ENCODE measurements at places on chromosomes 3 and 15.

GRCh38 chr3:64049832-64050231, 26.5 kb upstream of the PSMD6 start:
- no peak for DNase-seq

GRCh38 chr3:189311521-189311920, 139.8 kb downstream of the TPRG1 start:
- no peak for DNase-seq

- DNase-seq: no peak
Observed at GRCh38 chr15:56484287-56484686, 19.4 kb upstream of the MNS1 start.

GRCh38 chr15:96347181-96348111, 16.9 kb downstream of the NR2F2 start:
- DNase-seq: no peak

DNA sequence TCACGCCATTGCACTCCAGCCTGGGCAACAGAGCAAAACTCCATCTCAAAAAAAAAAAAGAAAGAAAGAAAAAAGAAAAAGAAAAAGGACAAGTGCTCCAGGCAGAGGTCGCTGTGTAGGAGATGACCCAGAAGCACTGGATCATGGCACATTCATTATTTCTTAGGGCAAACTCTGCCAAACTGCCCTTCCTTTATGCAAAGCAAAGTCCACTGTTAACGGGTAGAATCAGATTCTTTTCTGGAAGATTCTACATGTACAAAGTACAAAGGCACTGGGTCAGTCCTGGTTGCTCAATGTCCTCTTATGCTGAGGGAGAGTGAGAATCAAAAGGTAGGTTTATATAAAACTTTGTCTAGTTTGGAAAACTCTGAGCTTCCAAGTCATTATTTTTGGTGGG, 144.9 kb downstream of the FEZF2 start:
- no peak for DNase-seq

GRCh38 chr3:129595544-129596193, 10.8 kb downstream of the PLXND1 start:
- DNase-seq: no peak

DNA sequence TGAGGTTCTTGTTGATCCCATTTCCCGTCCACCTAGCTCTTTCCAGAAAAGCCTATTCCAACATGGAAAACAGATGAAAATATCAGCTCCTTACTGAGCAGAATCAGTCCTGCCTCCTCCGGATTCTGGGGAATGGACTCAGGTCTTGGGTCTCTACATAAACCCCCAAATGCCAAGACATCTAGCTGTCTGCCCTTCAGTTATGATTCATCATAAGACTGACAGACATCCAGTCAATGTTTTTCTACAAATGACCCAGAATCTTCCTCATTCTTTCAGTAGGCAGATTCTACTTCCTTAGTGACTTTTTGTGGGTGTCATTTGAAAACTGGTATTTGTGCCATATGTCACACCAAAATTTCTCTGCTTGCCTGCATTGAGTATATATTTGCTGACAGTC, 103.0 kb upstream of the TGFBR2 start:
- no peak for DNase-seq

- no peak for DNase-seq
Observed at GRCh38 chr15:77529394-77530159, 103.1 kb downstream of the LINGO1 start.

DNA sequence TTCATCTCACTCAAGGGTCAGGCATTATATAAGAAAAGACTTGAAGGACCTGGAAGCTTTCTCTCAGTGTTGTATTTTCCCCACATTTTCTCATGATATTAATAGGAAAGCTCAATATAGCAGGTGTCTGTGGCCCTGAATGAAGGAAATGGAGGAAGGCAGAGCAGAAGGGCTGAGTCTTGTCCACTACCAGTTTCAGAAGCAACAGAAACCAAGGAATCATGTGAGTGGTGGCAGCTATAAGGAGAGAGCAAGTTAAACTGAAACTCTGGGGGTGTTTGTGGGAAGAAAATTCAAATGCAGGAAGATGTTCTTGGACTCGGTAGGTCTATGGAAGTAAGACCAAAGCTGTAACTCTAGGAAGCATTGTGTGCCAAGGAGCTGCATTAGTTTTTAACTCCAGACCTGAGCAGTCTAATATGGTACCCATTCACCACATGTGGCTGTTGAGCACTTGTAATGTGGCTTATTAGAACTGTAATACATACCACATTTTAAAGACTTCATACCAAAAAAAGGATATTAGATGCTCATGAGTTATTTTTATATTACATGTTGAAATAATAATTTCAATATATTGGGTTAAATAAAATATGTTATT, 278.8 kb upstream of the GADL1 start:
- DNase-seq: no peak

- DNase-seq: no peak
Observed at GRCh38 chr15:67474405-67475110, 46.4 kb upstream of the C15orf61 start.

DNA sequence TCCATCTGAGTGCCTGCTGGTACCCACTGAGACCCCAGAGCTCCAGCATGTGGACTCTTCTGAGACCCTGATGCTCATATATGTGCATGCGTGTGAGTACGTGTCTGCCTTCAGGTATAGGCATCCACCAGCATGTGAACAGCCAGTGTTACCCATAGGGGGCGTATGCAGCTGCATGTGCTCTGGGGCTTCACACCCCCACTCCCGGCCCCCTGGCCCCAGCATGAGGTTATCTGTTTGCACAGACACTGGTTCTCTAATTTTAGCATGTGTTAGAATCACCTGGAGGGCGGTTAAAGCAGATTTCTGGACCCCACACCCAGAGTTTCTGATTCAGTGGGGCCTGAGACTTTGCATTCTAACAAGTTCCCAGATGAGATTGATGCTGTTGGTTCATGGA, 824 bp upstream of the CILP start:
- DNase-seq: peak; percentile 12

DNA sequence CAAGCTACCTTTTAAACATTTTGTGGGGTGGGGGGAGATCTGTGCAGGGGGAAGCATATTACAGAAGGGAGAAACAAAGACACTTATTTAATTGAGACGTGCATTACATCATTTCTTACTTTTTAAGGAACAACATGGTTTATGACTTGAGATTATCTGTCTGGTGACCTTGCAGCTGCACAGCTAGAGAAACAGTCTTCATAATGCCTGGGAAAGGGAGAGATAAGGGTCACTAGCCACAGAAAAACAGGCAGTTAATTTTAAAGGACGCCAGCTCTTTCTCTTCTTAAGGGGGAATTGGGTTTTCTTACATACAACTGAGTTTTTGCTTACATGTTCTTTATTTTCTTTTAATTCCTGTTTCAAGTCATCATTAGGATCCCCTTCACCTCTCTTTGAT, 147.9 kb downstream of the SST start:
- no peak for DNase-seq

DNA sequence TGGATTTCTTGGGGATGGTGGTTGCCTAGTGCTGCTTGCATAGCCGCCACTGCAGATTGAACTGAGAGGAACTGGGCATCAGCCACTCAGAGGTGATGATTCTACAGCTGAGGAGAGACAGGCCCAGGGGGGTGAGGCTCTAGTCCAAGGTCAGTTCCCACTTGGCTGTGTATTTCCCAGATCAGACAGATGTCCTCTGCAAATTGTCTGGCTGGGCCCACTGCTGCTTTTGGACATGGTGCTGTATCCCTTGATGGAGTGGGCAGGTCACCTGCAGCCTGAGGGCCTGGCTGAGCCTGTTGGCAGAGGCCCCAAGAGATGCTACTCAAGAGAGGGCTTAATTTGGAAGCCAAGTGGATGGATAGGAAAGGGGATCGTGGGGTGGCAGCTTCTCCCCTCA, 124.5 kb upstream of the CTDSPL start:
- no peak for DNase-seq

GRCh38 chr3:194009019-194009418, 126.9 kb upstream of the HES1 start:
- DNase-seq: no peak

GRCh38 chr15:78205337-78205736, 29.0 kb downstream of the ACSBG1 start:
- no peak for DNase-seq

GRCh38 chr3:33152363-33153360, 38.8 kb downstream of the CRTAP start:
- DNase-seq: no peak

DNA sequence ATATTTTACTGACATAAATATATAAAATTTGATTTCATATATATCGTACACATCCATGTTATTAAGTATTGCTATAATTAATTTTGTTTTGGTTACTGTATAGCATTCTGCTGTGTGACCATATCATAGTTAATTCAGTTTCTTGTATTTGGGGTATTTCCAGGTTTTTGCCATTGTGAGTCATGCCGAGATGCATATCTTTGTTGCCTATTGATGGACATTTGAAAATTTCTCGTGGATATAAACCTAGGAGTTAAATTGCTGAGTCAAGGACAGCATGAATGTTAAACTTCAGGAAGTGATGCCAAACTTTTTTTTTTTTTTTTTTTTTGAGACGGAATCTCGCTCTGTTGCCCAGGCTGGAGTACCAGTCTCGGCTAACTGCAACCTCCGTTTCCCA, 33.7 kb upstream of the GPR171 start:
- DNase-seq: no peak

GRCh38 chr3:77323626-77324025, 283.7 kb downstream of the ROBO2 start:
- no peak for DNase-seq

- DNase-seq: no peak
Observed at GRCh38 chr3:80297720-80298119, 529.9 kb upstream of the ROBO1 start.

DNA sequence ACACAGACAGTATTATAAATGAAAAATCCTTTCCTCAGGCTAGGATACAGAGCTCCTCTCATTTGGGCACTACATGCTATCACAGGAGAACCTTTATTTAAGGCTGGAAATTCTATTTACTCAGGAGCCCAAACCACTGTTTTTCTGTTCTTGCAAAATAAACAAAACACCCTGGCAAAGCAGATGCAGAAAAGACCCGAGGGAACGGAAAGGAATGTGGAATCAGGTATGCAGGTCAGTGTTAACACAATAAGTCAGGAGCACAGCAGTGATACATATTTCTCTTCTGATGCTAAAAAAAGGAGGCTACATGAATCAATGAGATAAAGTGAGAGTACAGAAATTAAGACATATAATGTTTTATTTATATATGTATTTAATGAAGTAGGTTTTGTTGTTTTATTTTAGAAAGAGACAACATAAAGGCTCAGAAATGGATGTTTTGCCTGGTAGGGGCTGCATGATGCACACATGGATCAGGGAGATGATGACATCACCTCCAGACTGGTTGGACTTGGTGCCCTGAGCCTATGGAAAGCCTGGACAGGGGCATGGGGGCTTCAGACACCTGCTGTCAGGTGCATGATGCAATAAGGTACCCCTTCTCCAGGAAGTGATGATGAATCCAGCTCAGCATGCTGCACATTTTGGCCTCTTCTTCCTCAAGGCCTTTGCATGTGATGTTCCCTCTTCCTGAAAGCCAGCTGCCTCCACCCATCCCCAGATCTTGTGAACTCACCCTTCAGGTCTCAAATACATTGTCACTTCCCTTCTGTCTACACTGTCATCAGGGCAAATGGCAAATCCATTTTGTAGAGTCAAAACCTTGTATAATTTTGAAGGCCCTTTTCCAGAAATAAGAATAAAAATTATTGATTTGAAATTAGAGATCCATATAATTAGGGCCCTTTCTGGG, 19.1 kb upstream of the RBP1 start:
- DNase-seq: no peak

- DNase-seq: no peak
Observed at GRCh38 chr15:72861354-72861910, 77.9 kb upstream of the ADPGK start.

DNA sequence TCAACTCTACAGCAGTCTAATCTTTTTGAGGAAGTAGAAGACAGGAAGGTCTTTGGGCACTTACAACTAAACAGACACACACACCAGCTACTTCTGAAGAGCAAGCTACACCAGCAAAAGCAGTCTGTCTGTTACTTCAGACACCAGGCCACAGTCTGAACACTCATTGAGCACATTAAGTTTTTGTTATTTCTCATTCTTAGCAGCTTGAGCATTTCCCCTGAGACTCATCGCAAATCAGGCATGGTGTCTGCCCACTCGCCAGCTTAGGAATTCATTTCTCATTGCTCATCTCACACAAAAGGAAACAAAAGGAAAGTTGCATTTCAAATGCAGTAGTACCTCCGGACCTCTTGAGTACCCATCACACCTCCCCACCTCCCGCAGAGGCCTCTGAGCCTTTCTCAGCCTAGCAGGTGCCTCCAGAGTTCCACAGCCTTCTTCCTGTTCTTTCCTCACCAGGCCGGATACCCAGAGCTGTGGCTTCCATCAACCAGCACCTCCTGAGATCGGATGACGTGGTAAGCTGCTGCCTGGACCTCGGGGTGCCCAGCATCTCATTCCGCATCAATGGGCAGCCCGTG, 302.0 kb downstream of the RYR3 start:
- DNase-seq: no peak

GRCh38 chr15:47711655-47712054, 5.7 kb upstream of the SEMA6D start:
- no peak for DNase-seq

DNA sequence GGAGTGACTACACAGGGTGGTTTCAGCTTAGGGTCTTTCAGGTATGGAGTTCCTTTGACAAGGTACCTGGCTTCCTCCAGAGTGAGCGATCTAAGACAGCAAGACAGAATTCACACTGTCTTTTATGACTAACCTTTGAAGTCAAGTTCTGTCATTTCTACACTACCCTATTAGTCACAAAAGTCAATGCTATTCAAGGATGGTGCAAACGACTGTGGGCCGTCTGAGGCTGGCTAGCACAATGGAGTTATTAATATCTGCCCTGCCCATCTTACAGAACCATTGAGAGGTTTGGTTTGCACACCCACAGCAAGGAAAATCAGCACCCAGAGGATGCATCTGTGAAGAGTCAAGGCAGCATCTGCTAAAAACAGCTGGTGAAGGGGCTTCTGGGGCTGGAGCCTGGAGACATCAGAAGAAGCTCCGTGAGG, 62.9 kb upstream of the XCR1 start:
- DNase-seq: no peak

- DNase-seq: no peak
Observed at GRCh38 chr3:146796078-146796477, 190.9 kb upstream of the PLSCR5 start.

DNA sequence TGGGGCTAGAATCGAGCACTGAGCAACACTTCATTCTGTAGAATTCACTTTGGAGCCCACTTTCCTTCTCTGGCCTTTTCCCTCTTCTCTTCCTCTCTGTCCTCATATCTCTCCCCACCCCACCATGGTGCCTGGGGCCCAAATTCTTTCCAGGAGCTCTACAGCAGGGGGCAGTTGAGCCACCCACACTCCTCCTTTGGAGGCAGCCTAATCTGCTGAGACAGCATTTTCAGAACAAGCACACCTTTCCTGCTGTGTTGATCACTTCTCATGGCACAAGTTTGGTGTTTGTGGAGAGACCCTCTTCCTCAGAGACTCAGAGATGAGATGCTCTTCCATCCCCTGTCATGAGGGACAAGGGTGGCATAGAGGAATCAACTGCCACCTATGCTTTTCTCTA, 52.0 kb upstream of the PRR23C start:
- no peak for DNase-seq

Data from activated CD4-positive, alpha-beta T cell treated with anti-CD3 and anti-CD28 coated beads for 1 hour (primary cell).